ENCODE measurements at places on chromosomes 11 and 22.

- no peak for DNase-seq
Measured at GRCh38 chr22:47048123-47049077, 285.9 kb downstream of the TBC1D22A start.

- DNase-seq = no peak
Measured at GRCh38 chr11:73194593-73194992, 23.5 kb upstream of the P2RY2 start.

GRCh38 chr11:93685196-93685595 lies 23.7 kb downstream of the CEP295 start:
- DNase-seq = no peak

GRCh38 chr11:100719809-100720221 lies 32.7 kb downstream of the ARHGAP42 start:
- no peak for DNase-seq

- DNase-seq = no peak
Measured at GRCh38 chr11:18365741-18366140, 28.6 kb upstream of the LDHA start.

GRCh38 chr11:15494740-15495139 lies 380.0 kb downstream of the INSC start:
- no peak for DNase-seq

DNA sequence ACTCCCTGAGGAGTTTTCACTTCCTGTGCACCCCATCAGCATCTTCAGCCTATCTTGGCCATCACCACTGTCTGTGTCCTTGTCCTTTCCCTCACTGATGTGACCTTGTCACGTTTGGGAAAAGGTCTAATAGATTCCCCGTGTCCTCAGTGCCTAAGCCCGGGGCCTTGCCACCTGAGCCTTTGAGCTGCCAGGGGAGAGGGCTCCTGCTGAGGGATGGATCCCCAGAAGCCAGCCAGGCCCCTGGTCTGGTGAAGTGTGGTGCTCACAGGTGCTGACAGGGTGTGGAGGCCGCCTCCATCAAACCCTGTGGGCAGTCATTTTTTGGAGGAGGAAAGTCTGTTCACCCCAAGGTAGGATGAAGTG lies 47.2 kb downstream of the GAB4 start:
- DNase-seq = no peak

GRCh38 chr11:87754685-87755084 lies 420.6 kb downstream of the RAB38 start:
- DNase-seq = no peak

GRCh38 chr22:47367993-47368945 lies 605.8 kb downstream of the TBC1D22A start:
- no peak for DNase-seq

- DNase-seq = no peak
Measured at GRCh38 chr11:69041516-69041915, 7.2 kb upstream of the TPCN2 start.

DNA sequence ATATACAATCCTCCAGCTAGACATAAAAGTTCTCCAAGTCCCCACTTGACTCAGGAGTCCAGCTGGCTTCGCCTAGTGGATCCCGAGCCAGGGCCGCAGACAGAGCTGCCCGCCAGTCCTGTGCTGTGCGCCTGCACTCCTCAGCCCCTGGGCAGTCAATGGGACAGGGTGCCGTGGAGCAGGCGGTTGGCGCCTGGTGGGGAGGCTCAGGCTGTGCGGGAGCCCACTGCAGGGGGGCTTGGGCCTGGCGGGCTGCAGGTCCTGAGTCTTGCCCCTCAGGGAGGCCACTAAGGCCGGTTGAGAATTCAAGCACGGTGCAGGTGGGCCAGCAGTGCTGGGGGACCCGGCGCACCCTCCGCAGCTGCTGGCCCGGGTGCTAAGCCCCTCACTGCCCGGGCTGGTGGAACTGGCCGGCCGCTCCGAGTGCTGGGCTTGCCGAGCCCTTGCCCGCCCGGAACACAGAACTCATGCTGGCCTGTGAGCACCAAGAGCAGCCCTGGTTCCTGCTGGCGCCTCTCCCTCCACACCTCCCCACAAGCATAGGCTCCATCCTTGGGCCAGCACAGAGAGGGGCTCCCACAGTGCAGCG lies 884.8 kb upstream of the LRRC4C start:
- no peak for DNase-seq

GRCh38 chr11:126522152-126522551 lies 166.7 kb downstream of the ST3GAL4 start:
- no peak for DNase-seq

GRCh38 chr22:42473484-42474193 lies 41.4 kb upstream of the NFAM1 start:
- DNase-seq = no peak

GRCh38 chr22:39938509-39939111 lies 21.6 kb upstream of the TMA7B start:
- DNase-seq = peak; percentile 78

- DNase-seq = no peak
Measured at GRCh38 chr11:26741036-26741435, 19.2 kb upstream of the SLC5A12 start.

Data from activated naive CD4-positive, alpha-beta T cell treated with anti-CD3 and anti-CD28 coated beads for 36 hours (primary cell).